H1 (cell line): ENCODE measurements at places on chromosomes 2 and 18. TPM values are rescaled to one million over a fixed set of nuclear protein-coding genes. Genes with fewer than 3 reads are reported as not detected.

DNA sequence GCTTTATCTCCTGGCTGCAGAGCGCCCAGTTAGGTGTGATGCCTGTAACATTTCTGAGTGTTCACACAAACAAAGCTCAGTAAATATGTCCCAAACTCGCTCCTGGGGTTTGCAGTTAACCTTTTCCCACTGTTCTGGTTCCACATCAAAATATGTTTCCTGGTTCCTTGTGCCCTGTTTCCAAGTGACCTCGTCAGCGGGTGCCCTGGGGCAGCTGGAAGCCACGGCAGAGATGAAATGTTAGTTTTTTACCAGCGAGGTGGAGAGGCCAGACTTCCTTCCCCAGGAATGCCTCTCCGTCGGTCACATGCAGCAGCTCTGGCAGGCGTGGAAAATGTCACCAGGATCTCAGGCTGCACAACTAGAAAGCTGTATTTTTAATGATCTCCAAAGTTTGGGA lies 18.2 kb downstream of the NFATC1 start:
- no peak for DNase-seq

- no peak for DNase-seq
These were observed 695.1 kb downstream of the ZEB2 start for GRCh38 chr2:143824791-143825190.

DNA sequence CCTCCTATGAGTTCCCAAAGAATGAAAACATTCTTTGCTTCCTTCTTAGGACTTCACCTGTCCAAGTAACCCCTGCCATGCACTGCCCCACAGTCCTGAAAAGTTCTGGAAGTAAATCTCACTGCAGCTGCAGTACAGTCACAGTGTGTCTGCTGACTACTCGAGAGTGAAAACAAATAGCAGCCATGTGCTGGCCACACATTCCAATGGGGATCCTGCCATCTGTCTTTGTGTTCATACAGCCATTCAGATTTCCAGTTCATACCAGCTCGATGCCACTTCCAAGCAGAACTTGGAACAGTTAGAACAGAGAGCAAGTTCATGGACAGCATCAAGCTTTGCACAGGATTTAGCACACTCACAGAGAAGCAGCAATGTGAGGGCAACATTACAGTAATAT lies 629.9 kb upstream of the ACVR2A start:
- DNase-seq = no peak

The MCEE gene
- total RNA-seq = 14.1 and 15.5 TPM in 2 replicates

GRCh38 chr2:133838642-133839365 lies 270.5 kb upstream of the NCKAP5 start:
- DNase-seq = no peak

GRCh38 chr2:57908736-57909161 lies 137.9 kb upstream of the VRK2 start:
- DNase-seq = no peak

The LNPK gene
- total RNA-seq = 10.3 and 11.8 TPM in 2 replicates

DNA sequence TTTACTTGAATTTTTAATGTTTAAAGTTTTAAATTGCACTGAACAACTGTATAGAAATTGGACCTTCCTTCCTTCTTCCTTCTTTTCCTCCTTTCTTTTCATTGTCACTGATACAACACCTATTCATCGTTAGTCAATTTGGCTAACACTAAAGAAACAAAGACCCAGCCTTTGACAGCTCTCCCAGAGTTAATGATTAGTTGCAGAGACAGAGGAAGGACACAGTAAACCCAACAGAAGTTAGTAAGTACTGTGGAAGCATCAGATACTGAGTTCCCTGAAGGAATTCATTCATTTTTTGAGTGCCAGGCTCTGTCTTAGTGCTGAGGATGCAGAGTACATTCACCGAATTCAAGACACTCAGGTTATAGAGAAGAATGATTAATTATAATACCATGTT lies 77.9 kb upstream of the RAB27B start:
- no peak for DNase-seq

DNA sequence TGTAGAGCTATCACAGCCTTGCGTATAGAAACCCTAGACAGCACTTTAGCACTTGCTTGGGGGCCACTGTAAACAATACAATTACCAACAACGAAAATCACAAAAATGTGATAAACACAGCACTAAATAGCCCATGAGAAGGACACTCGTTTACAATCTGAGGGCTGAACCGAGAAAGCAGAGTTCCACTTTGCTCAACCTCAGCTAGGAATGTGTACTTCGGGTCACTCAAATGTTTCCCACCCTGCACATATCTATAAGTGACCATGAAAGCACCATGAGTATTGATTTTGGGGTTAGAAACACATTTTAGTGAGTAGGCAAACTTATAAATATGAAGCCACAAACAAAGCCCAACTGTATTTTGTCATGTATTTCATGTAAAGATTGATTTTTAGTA lies 62.3 kb downstream of the FRZB start:
- no peak for DNase-seq

DNA sequence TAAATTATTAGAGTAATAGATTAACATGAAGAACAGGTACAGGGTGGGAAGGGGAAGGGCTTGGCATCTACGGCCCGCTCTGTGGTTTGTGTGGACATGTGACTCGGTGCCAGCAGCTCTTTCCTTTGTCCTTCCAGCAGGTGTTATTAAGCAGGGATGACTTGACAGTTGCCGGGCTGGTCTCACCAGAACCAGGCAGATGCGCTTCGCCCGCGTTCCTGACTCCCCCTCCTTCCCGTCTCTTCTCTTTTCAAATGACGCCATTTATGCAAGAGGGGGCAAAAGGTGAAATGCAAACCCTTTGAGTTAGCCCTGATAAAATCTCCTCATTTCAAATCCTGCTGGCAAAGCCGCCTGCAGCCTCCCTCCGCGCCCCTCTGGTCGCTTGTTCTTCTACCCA lies 38.9 kb upstream of the MGAT4A start:
- no peak for DNase-seq

The SCN3A gene
- not detected in 2 replicates for total RNA-seq

The SCYGR4 gene
- total RNA-seq = not detected in 2 replicates

DNA sequence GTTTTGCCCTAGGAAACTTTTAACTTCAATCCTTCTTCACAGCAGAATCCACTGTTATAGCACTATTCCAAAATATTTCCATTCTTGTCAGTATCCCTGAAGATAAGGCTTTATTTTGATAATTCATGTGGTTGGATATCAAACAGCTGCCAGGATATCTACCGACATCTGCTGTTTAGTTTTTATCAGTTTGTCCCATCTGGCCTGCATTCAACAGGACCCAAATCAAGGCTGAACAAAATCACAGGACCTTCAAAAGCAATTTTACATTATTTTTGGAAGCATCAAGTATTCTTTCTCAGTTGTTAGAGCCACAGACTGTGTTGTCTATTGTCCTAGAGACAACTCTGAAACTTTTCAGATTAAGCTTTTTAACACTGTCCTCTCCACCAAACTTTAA lies 429.0 kb upstream of the PIK3C3 start:
- DNase-seq = no peak

GRCh38 chr2:189876271-189876670 lies 92.0 kb downstream of the PMS1 start:
- DNase-seq = no peak

DNA sequence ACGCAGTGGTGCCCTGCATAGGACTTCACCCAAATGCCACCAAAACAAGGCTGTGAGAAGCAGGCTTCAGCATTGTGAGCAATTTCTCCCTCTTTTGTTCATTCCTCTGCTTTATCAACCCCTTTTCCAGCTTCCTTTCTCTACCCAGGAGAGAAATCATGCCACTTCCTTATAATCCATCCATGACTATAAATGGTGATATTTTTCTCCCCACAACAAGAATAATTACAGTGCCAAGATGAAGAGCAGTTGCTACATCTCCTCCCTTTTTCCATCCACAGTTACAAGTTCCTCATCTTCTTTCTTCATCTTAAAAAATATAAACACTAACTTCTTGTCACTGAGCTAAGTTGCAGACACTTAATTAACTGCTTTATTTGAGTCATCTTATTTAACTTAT lies 167.2 kb downstream of the ANTXR1 start:
- DNase-seq = no peak

- no peak for DNase-seq
These were observed 24.6 kb downstream of the CDH2 start for GRCh38 chr18:28152354-28152753.

DNA sequence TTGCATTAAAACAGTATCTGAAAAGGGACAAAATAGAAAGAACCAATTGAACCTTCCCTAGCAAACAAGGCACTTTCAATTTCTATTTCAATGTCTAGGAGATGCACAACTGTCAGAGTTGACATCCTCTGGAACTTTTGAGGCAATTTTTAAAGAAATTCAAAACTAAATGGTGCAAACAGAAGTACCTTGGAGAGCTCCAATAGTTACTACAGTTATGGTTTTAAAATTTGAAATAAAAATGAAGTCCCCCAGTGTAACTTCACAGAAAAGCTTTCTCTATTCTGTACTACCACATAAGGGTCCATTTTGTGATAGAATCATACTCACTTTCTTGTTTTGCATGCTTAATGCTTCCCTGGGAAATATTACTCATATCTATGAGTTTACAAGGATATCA lies 162.1 kb downstream of the KCNH7 start:
- no peak for DNase-seq

DNA sequence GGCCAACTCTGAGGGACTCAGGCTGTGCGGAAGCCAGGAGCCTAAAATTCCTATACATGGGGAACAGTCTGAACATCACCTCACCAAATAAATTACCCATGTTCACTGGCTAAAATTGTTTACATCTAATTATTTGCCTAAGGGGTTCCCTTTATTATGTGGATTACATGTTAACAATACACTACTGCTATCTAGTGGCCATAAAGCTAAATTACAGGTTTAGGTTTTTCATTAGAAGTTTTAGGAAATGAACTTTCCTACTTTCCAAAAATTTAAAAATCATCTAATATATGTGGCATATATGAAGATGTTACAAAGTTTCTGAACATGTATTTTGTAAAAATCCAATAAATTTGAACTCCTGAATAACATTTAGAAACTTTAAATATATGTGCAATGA lies 40.3 kb downstream of the PLA2R1 start:
- DNase-seq = no peak

- DNase-seq = no peak
These were observed 138.2 kb downstream of the DOK6 start for GRCh38 chr18:69538849-69539248.

DNA sequence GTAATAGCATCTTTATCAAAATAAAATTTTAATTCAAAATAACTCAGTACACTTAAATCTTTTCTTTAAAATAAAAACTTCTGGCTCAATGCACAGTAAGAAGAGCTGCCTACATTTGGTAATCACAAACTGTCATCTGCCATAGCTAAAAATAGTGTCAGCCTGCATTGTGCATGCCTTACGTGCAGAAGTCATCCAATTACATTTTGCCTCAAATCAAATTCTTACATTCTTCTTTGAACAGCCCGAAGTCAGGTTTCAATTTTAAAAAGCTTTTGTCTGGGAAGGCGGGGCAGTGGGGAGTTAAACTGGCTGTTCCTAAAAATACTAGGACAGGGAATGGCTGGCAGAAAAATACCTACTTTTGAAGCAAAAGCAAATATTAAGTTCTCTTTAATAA lies 51.1 kb downstream of the RTN4 start:
- no peak for DNase-seq

The SLC39A10 gene
- total RNA-seq = 219 and 234 TPM in 2 replicates

DNA sequence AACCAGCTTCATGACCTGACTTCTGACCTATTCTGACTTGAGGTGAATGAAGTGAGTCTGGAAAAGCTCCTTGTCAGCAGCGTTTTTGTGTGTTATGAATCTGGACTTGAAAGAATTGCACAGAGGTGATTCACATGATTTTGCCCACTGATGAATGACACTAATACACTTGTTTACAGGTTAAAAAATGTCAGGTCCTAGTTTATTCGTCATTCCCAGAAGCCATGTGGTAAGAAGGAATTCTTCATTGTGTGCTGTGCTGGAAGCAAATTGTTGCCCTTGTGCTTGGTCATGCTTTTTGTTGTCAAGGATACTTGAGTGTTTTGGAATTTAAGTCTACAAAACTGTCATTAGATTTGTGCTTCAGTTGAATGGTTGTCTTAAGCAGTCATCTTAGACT lies 15.5 kb downstream of the SEC11C start:
- DNase-seq = no peak

DNA sequence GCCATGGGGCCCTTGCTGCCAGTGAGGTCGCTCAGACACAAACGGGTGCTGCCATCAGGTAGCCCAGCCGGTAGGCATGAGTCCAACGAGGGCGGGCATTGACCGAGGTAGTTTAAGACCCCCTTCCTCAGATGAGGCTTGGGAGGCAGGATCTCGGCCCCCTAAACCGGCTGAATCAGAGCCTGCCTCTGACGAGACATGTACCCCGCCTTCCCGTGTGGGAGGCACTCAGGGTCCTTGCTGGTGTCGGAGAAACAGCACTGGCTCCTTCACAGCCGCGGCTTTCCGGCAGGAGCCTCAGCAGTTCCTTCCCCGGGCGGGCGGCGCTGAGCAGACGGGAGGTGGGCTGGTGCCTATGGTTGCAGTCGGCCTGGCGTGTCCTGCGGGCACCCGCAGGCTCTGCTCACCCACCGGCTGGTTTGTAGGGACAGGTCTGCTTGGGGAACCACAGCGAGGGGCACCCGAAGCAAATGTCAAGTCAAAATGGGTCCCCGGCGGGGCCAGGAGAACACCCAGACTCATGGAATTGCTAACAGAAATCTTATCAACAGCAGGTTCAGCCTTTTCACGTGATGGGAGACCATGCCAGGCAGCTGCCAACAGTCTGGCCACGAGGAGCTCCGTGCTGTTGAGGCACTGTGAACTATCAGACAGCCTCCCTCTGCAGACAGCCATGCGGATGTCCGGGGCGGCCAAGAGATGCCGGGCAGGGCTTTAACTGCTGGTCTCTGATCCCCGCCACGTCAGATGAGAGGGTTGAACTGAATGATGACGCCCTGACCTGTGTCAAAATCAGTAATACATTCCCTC lies 2.8 kb downstream of the KCNG2 start:
- DNase-seq = no peak
